ENCODE measurements at places on chromosomes 4 and X.

DNA sequence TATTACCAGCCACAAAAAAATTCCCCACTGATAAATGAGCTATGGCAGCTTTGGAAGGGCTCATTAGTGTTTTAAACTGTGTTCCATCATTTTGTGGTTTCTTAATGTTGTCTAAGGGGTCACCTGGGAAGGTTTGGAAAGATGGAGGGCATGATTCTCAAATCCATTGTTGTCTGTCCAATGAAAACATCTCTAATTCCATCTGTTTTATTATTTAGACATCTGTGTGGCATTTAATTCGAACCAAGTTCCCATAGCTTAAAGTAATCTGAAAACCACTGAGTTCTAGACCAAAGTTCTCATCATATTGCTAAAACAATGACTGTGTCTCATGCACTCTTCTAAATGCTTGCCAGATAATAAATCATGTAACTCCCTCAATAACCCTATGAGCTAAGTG, 103.8 kb upstream of the PPP3CA start:
- no peak for DNase-seq

DNA sequence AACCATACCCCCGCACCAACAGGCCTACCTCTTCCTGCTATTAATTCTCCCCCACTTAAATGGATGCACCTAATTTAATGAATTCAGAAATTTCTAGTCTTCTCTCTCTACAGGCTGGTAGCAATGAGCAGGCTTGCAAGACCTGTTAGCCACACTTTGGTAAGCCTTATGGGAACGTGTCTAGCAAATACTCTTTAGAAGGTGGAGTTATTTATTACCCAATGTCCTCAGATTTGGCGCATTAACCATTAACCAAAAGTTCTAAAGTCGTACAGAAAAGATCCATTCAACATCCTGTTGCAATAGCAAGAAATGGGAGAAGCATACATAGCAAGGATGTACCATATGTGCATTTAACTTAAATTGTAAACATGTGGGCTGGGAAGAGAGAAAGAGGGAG, 47.5 kb downstream of the SLITRK2 start:
- DNase-seq = no peak

- DNase-seq = no peak
These were observed 24.6 kb upstream of the ARMCX4 start for GRCh38 chrX:101460669-101461068.

- DNase-seq = no peak
These were observed 1142.2 kb downstream of the ARAP2 start for GRCh38 chr4:35102066-35102465.

- DNase-seq = no peak
These were observed 114.6 kb upstream of the CBR4 start for GRCh38 chr4:169124661-169125060.

- no peak for DNase-seq
These were observed 95.3 kb upstream of the IL1RAPL1 start for GRCh38 chrX:28491941-28492340.

GRCh38 chrX:2192584-2193272, 308.0 kb downstream of the DHRSX start:
- no peak for DNase-seq

DNA sequence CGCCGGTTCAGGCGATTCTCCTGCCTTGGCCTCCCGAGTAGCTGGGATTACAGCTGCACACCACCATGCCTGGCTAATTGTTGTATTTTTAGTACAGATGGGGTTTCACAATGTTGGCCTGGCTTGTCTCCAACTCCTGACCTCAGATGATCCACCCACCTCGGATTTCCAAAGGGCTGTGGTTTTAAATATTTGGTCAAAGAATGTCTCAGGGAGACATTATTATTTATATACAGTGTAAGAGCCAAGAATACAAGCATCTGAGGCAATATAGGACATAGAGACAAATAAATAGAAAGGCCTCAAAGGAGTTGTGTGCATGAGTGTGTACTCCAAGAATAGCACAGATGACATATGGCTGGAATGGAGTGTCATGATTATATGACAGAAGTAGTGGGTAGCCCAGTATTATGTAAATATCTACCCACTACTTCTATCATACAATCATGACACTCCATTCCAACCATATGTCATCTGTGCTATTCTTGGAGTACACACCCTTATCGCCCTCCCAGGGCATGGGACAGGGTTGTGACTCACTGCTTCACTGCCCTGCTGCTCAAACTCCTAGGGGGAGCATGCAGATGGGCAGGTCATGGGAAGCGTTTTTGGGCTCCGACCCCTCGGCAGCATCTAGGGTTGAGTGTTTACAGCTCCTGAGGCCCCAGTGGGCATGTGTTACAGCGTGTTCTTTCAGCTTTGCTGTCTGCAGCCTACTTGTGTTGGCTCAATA, 1649.8 kb upstream of the PCDH10 start:
- peak; percentile 1 for DNase-seq

- no peak for DNase-seq
These were observed 35.3 kb upstream of the CXCL8 start for GRCh38 chr4:73705056-73705432.

GRCh38 chr4:153345012-153345981, 809 bp downstream of the MND1 start:
- DNase-seq = peak; percentile 19

DNA sequence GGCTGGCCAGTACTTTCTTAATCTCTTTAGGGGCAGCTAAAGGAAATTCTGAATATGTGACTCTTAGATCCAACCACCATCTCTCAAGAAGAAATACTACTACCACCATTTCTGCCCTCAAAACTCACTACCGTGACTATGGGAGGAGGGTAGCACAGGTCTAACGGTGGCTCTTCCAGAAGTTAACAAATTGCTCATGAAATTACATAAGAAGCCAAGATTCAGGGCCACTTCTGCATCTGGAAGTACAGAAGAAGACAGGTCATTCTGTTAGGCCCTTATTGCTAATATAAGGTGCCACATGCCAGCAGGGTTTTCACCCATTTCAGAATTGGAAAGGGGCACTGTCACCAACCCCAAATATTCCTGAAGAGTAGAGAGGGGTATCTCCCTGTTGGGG, 19.6 kb upstream of the NKRF start:
- no peak for DNase-seq

DNA sequence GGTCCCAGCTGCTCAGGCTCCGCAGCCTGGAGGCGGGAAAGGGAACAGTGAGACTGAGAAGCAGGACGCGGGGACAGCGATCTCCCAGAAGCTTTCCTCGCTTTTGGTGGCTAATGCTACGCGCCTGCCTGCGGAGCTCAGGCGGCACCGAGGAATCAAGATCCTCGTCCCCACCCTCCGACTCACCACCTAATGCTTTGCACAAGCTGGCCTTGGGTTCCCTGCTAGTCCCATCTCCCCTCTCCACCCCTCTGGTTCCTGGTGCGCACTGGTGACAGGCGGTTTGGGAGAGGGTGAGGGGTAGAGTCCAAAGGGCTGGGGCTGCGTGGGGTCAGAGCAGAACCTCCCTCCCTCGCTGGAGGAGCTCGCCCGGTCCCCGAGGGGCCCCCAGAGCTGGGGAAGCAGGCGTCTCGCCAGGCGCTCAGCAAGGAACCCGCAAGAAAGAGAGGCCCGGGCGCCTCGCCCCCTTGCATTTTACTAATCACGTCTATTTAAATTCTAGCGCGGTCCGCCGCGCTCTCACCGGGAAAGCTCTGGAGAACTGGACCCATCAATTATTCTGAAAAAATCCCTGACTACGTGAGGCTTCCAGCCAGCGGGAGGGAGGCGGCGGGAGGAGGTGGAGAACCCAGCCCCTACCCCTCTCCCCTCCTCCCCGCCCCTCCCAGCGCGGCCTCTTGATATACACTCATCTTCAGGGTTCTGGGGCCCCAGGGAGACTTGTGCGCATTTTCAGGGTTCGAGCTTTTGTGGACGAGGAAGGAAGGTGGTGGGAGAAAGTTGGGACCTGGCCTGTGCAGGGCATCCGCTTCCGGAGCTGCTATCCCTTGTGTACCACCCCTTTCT, 9.1 kb downstream of the POU4F2 start:
- no peak for DNase-seq

DNA sequence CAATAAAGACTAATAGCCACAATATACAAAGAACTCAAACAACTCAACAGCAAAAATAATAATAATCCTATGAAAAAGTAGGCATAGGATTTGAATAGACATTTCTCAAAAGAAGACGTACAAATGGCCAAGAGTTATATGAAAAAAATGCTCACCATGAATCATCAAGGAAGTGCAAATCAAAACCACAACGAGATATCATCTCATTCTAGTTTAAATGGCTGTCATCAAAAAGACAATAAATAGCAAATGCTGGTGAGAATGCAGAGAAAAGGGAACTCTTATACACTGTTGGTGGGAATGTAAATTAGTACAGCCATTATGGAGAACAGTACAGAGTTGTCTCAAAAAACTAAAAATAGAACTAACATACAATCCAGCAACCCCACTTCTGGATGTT, 18.8 kb downstream of the TLR6 start:
- no peak for DNase-seq

DNA sequence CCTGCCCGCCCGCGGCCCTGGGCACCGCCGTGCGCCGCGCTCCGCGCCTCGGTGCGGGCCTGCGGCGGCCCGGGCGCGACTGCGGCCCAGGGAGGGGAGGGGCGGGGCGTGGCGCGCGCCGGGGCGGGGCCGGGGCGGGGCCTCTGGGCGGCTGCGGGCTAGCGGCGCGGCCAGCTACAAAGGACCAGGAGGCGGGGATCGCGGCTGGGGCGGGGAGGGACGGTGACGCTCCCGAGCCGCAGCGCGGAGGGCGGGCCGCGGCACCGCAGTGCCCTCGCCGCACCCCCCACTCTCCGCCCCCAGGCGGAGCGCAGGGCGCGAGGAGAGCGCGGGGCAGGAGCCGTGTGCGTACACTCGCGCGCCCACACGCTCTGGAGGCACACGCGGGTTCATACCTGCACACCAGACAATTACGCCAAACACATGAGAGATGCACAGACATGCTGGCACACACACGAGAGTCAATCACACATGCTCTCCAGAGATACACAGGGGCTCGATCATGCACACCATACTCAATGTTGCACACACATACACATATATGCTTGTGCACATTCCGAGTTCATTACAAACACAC, at the start of gene CRMP1:
TSS of gene CRMP1 (minus strand) at position 83 of the 577 bp plus-strand sequence. CDS start 117 bp downstream, outside the sequence.
- DNase-seq = no peak

DNA sequence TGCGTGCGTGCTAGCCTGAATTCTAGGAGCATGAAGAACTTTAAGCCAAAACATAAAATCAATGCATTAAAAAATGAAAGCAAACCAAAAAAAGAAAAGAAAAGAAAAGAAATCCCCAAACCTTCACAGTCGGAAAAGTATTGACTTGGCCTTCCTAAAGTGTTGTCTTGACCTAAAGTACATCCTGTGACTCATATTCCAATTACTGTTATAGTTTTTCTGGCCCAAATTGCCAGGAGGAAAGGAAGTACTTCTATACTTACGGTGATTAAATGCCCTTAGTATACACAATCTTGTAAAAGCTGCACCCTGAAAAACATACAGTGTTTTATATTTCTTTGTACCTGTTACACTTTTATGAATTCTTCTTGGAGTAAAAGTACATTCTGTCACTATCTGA, 512.8 kb downstream of the ANKRD50 start:
- no peak for DNase-seq

DNA sequence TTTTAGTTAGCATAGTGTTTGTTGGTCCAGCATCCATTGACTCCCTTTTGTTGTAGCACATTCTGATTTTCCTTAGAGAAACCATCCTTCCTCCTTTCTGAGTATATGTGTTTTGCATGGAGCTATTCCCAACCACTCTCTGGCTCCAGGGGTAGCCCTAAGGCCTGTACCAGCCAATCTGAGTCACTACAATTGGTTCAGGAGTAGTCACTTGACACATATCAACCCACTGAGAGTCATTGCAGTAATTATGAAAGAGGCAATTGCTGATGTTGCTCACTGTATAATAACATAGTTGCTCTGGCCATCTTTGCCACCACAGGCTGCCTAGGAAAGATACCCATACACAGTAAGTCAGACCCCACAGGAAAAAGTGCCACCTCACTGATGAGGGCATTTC, 71.2 kb upstream of the GRID2 start:
- DNase-seq = no peak

GRCh38 chr4:86356425-86357210, 3.2 kb downstream of the MAPK10 start:
- no peak for DNase-seq

GRCh38 chrX:119686087-119686691, 6.8 kb downstream of the SEPTIN6 start:
- no peak for DNase-seq

GRCh38 chr4:83180431-83180968, 66.0 kb upstream of the PLAC8 start:
- DNase-seq = no peak

DNA sequence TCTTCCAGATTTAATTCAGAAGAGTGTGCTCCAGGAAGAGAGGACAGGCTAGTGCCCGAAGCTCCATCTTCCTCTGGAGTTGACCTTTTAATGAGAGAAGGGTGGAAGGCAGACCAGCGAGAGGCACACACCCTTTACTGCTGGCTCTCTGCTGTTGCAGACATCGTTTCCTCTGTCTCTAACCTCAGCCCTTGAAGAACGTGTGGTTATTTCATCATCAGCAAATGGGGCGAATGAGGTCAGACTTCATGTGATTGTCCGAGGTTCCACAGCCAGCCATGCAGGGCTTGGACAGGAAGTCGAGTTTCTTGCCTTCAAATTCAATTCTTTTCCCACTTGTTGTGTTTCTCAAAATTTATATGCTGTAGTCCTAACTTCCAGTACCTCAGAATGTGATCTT, 155.2 kb upstream of the MSX1 start:
- DNase-seq = no peak

DNA sequence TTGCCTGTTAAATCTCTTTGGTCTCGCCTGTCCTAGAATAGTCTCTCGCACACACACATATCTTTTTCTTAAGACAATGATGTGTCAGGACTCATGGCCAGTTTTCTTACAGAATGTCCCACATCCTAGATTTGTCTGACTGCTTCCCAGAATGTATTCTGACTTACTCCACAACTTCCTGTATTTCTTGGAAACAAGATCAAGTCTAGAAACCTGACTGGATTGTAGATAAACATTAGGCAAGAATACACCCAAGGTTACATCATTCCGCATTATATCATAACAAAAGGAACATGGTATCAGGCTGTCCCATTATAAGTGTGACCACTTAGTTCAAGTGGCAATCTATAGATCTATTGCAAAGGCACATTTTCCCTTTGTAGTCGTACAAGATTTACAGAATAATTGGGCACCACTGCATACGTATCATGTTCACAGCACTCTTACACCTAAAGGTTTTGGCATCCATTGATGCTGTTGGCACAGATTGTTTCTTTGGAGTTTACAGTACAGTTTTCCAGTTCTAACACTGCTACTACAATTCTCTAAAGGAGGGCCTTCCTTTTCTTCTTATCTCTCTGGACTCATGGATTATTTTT, 56.4 kb downstream of the FBXW7 start:
- DNase-seq = no peak

DNA sequence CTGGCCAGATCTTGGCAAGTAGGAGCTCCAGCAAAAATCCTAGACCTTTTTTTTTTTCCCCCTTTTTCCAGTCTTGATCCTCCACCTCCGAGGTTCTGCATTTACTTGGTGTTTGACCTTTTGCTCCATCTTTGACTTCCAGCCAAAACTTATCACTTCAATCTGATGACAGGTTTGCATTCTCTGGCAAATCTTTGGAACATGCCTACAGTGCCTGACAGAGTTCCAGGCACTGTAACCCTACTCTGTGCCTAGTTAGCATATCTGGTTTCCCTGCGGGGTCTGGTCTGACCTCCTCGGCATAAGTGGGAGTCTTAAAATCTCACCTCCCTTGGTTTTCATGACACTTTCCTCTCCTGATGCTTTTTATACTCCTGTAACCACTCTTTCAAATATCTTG, 39.4 kb upstream of the NR3C2 start:
- DNase-seq = no peak

GRCh38 chr4:13611283-13611842, 16.2 kb downstream of the BOD1L1 start:
- DNase-seq = no peak

Measured in H54 (cell line).